ENCODE measurements at places on chromosomes 1 and 21.

- no peak for DNase-seq
Measured at GRCh38 chr1:208201229-208201628, 43.0 kb downstream of the PLXNA2 start.

- DNase-seq, result no peak
Measured at GRCh38 chr1:50418600-50419109, 4.6 kb downstream of the DMRTA2 start.

DNA sequence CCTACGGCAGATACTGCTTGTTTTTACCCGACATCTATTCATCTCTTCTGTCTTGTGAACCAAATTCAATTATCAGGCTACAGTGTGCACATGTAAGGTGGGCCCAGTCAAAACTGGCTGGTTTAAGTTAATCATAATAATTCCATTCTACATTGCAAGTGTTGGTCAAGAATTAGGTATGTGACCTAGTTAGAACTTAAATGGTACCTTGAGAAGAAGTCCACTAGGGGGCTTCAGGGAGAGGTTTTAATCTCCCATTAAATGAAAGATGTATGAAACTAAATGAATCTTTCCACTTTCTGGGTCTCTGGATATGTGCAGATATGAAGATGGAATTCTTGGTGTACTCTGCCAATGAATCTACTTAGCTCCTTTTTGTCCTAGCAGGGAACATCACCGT is 187.1 kb downstream of the CDC42BPA start:
- DNase-seq, result no peak

- no peak for DNase-seq
Measured at GRCh38 chr1:58162952-58163550, 383.5 kb downstream of the OMA1 start.

GRCh38 chr1:200518524-200518923 is 102.0 kb downstream of the KIF14 start:
- no peak for DNase-seq

DNA sequence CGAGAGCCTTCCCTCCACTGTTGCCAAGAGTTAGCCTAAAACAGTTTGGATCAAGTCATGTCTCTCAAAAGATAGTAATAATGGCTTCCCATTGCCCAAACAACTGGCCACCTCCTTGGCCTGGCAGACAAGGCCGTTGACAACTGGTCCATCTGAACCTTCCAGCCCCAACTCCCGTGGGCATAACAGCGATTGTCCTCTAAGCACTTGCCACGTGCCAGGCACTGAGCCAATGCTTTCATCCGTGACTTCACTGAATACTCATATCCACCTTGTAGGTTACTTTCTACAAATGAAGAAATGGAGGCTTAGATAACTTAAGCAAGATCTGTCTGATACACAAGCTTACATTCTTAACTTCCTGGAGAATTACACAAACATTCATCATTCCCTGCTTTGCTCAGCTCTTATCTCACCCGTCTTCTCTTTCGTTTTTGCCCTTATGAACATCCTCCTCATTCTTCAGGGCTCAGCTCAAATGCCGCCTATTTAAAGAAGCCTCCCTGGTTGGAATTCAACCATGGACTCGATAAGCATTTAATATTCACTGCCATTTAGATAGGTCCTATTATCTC is 106.4 kb downstream of the KCND3 start:
- no peak for DNase-seq
